Ureter (tissue), 1 donor: ENCODE measurements at places on chromosomes 16 and 17.

GRCh38 chr16:50861451-50861850 lies 119.6 kb downstream of the CYLD start:
- no peak for DNase-seq

GRCh38 chr16:84825896-84826557 lies 6.2 kb downstream of the CRISPLD2 start:
- DNase-seq: no peak

GRCh38 chr17:15171167-15172047 lies 93.7 kb downstream of the PMP22 start:
- peak; percentile 75 for DNase-seq

GRCh38 chr17:43576563-43577229 lies 30.6 kb upstream of the ETV4 start:
- DNase-seq: peak; percentile 59

DNA sequence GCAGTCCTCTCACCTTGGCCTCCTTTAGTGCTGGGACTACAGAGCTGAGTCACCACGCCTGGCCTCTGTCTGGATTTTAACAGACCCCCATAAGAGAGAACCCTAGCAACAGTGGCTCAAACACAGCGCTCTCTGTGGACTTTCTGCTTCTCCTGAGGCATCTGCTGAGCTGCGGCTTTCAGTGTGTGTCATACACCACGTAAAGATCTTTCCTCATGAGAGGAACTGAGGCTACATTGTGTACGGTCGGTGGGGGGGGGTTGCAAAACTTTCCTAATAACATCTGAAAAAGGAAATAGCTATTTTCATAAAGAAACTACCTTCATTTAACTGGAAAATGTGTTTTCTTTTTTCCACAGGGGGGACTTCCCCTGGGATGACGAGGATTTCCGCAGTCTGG lies 32.9 kb downstream of the DEF8 start:
- DNase-seq: no peak

GRCh38 chr17:56478836-56479447 lies 114.6 kb upstream of the NOG start:
- DNase-seq: no peak

DNA sequence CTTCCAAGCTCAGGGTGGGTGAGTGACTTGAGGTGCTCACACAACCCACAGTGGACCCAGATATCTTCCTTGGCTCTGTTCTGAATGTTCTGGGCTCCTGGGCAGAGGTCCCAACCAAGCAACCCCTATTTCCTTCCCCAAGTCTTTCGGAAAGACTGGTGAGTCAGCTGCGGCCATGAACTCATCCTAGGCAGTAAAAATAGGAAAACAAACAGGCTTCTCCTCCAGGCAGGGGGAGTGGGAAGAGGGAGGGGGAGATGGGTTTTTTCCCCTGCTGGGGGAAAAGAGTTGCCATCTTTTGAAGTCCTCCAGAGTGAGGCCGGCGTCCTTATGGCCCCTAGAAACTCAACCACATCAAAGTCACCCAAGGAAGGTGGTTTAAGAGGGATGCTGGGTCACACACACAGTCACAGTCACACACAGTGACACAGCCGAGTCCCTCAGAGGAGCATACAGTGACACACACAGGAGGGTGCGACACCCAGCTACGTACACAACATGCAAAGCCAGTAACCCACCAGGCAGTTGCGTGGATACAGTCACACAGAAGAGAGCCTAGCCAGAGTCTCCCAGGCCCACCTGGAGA lies 16.0 kb upstream of the DLX4 start:
- DNase-seq: no peak

DNA sequence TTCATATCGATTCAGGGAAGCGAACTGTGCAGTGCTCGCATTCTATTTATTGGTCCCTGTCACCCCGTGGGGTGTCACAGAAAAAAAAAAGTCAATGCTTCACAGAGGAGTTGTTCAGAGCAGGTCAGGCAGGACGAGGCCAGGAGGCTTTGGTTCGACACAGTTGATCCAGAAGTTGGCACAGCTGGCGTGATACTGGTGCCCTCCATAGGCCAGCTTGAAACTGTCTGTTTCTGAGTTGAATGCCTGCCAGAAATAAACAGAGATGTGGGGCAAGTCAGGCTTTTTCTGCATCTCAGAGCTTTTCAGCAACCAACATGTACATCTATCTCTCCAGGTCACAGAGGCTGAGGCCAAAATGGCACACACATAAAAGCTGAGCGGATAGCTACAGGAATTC lies 29.1 kb downstream of the DUSP14 start:
- DNase-seq: no peak

- DNase-seq: no peak
Measured at GRCh38 chr16:70777973-70778406, 23.0 kb downstream of the VAC14 start.

DNA sequence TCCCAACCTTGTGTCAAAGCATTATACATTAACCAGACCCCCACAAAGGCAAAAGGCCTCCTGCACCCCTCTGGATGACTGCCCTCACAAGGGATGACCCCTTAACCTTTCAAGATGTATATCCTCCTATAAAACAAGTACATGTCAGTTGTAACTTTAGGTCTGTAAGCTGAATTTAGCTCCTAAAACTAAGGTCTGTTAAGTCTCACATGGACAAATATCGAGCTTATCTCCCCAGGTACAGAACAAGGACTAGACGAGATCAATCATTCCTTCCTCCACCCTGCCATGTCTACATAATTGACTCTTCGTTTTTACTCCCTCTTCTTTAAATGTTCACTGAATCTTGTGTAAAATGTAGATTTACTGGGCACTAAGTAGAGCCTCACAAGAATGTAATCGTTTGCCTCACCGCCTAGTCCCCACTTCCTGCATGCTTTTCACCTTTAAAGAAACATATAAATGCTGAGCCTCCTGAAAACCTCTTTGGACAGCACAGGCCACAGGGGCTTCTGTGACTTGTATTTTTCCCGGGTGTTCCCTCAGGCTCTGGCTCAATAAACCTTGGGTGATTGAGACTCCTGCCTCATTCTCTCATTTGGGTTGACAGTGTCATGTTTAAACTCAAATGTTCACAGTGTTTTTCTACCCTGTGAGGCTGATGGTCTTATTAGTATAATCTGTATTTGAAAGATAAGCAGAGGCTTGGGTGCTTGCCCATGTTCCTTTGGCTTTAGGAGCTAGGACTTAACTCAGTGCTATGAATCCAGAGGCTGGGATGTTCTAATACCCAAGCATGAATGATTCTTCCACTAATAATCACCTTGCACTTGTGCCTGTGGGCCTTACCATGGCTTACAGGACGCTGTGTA lies 37.6 kb downstream of the MMD start:
- DNase-seq: no peak
